Body of pancreas (tissue), 4 donors: ENCODE measurements at places on chromosomes 16 and 17. TPM values are rescaled to one million over a fixed set of nuclear protein-coding genes. Genes with fewer than 3 reads are reported as not detected.

GPRC5C gene
- 71.2 TPM for total RNA-seq

KCNH4 gene
- not detected for total RNA-seq

CCDC78 gene
- not detected for total RNA-seq

KRT28 gene
- total RNA-seq: not detected

CCDC144A gene
- total RNA-seq: 4.0 TPM
